Activated T-helper 9 cell treated with anti-CD3 and anti-CD28 coated beads, Interleukin-2, amount 50 U/mL, for 16 hours (primary cell): ENCODE measurements at places on chromosomes 6 and 20.

DNA sequence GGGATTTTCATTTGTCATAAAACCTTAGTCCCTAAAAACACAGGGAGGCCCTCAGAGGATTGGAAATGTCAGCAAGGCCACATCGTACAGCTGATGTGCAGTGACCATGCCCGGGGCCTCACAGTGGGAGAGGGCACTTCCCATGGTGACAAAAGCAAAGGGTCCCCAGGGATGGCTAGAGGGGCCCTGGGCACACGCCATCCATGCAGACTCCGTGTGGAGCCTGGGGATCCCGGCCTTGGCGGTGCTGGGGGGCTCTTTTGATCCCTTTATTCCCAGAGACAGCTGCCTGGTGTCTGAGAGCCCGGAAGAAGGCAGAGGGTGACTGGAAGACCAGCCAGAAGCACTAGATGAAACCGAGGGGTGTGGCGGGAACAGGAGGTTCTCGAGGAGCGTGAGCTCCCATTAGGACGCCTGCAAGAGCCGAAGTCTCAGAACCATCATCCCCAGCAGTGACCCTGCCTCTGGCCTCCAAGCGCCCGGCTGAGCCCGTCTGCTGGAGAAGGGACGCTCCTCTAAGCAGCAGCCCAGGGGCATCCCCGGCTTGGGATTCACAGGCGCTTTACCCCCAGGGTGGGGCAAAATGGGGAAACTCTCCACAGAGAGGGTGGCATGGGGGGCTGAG is 49.1 kb upstream of the FRMD1 start:
- no peak for DNase-seq

DNA sequence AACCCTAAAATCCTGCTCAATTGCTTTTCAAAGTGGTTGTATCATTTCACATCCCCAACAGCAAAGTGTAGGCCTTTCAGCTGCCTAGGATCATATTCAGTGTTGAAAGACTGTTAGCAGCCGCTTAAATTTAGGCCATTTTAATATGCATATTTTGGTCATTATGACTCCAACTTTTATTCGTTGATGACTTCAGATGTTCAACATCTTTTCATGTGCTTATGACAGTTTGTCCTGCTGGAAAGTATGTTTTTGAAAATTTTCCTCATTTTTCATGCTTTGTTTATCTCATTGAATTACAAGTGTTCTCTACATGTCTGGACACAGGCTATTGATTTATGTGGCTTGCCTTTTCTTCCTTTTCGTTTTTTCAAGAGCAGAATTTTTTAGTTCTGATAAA is 244.0 kb downstream of the THBS2 start:
- no peak for DNase-seq

DNA sequence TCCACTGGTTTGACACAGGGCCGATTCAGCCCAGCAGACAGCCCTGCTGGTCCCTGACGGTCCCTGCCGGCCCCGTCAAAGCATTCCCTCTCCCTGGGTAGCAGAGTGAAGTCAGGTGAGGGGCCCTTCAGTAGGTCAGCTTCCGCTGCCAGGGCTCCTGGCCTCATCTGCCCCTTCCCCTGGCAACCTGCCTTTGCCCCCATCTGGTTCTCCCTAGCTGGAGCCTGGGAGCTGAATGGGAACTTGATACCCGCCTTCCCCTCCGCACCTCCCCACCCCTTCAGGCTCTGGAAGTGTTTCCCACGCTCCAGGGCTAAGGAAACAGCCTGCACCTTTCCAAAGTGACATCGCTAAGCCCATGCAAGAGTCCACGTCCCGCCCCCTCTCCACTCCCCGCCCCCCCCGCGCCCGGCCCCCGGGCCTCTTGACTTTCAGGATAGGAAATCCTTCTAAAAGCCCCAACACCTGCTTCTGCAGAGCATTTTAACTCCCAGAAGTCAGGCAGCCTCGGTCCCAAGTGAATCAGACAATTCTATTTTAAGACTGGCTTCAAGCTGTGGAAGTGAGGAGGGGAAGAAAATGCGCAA is 53.3 kb downstream of the ISM1 start:
- DNase-seq: no peak

DNA sequence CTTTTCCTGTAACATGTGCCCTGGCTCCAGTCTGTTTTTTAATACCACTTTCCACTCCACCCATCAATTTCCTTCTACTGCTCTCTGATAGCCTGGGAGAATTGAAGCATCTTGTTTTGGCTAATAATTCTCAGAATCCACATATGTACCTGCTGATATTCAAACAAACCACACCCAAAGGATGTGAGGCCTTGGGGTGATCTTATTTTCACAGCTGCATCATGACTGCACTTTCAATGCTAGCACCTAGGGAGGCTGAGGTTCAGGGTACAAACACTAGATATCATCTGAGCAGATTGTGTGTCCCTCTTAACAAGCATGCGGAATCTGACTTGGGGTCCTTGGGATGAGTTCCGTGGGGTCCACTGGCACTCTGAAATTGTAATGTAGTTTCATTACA is 12.7 kb downstream of the FNDC1 start:
- no peak for DNase-seq

- no peak for DNase-seq
Observed at GRCh38 chr6:41271901-41272395, 14.5 kb downstream of the TREM1 start.

DNA sequence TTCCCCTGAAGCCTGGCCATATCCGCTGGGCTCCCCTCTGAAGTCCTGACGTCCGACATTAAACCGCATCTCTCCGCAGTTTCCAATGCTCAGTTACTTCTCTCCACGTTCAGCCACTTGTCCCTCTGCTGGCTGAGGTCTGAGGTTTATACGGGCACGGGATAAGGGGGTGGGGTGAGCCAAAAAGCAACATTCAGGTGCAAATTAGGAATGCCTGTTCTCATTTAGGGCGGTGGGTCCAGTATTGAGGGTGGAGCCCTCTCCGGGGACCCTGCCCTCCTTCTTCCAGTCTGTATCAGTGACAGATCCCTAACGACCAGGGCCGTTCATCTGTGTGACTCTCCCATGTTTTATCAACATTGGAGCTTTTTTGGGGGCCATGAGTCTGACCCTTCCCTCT is 1454.4 kb downstream of the HACE1 start:
- no peak for DNase-seq

GRCh38 chr6:16028966-16029365 is 99.9 kb upstream of the MYLIP start:
- no peak for DNase-seq

- DNase-seq: no peak
Observed at GRCh38 chr20:34570859-34571306, 12.4 kb downstream of the MAP1LC3A start.

DNA sequence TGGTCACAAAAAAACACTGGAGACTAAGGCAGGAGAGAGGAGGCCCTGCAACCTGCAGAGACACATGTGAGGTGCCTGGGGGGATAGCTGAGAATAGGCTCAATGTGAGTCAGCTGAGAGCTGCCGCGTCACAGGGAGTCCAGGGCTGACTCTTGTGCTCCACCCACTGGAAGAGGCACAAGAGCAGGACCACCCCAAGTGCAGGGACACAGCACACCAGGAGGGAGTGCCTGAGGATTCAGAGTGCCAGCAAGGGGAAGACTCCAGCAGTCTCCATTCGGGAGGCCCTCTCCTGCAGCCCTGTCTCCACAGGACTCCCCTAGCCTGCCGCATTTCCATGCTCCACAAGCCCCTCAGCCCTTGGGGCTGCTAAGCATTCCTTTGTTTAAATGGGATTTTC is 105.5 kb downstream of the HUS1B start:
- DNase-seq: no peak

DNA sequence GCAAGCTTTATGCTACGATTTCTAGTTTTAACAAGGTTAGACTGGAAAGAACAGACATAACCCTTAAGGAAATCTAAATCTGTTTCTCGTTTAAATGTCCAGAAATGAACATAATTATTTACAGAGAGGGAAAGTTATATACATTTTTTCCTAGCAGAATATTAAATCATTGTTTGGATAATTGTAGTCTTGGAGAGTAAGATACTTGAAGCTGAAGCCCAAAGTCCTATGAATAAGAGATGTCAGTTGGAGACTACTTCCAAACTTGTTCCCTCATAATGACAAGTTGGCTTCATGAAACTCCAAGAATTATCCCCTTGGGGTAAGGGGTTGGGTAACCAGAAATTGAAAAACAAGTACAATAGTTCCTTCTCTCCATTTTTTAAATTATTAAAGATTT is 911.1 kb upstream of the MAN1A1 start:
- no peak for DNase-seq

DNA sequence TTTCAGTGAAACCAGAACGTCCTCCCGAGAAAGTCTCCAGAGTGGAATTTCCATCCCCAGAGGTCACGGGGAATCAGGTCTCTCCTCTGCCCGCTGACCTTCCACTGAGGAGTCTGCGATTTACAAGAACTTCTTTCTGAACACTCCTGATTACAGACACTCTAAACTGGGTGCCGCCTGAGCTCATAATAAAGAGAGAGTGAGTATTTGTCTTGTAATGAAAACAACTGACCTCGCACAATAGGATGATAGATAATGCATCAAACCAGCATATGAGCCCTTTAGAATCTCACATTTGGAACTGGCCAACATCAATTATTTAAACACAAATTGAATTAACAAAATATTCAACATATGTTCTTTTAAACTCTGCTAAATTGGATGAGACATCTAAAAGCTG is 47.5 kb downstream of the DLL1 start:
- DNase-seq: no peak

- no peak for DNase-seq
Observed at GRCh38 chr20:24701668-24702067, 232.2 kb downstream of the SYNDIG1 start.

DNA sequence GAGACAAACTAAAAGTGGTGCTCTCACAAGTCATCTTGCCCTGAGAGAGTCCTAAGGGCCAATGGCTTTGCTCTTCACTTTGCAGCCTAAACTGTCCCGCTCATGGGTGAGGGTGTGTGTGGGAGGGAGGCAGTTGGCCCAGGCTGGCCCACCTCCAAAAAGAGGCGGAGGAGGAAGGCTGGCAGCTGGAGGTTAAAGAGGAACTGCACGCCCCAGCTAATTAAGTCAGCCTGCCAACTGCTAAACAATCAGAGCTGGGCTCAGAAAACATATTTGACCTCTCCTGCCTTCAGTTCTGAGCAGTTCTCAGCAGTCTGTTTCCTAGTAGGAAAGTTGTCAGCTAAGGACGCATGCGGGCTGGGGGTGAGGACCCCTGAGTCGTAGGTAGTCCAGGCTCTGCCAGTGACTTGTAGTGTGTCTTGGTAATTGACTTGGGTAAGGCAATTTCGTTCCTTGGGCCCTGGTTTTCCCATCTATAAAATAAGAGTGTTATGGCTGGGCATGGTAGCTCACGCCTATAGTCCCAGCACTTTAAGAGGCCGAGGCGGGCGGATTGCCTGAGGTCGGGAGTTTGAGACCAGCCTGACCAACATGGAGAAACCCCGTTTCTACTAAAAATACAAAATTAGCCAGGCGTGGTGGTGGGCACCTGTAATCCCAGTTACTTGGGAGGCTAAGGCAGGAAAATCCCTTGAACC is 17.0 kb downstream of the GSS start:
- DNase-seq: no peak

DNA sequence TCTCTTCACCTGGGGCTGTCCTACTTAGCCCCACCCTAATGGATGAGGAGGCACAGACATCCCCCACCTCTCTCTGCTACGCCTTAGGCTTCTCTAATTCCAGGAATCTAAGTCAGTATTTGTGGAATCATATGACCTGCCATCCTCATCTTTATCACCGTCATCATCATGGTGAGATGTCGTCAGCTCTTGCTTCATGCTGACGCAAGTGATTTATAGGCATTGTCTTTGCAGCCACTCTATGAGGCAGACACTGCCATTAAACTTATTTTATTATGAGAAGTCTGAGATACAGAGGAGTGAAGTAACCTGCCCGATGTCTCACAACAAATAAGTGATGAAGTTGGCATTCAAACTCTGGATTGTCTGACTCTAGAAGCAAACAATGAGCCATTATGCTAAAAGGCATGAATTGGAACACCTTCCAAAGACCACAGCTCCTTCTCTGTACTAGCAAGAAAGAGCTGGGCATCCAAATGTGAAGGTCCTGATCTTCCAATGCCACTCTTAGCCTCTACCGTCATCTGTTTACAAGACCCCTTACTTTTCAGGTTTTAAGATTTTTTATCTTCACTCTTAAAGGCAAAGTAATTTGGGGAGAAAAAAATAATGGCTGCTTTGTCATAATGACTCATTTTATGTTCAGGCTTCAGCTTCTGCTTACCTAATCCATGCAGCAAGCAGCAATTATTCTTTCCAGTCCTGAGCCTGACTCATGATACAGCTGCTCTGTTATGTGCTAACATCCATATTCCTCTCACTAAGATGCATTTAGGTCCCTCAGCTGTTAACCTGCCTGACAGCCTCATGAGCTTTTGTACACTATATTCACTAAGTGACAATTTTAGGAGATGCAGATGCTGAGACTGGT is 113.7 kb upstream of the BCLAF1 start:
- no peak for DNase-seq

- DNase-seq: no peak
Observed at GRCh38 chr20:47246061-47246777, 110.3 kb downstream of the ZMYND8 start.

GRCh38 chr6:51618563-51618962 is 468.9 kb downstream of the PKHD1 start:
- no peak for DNase-seq

DNA sequence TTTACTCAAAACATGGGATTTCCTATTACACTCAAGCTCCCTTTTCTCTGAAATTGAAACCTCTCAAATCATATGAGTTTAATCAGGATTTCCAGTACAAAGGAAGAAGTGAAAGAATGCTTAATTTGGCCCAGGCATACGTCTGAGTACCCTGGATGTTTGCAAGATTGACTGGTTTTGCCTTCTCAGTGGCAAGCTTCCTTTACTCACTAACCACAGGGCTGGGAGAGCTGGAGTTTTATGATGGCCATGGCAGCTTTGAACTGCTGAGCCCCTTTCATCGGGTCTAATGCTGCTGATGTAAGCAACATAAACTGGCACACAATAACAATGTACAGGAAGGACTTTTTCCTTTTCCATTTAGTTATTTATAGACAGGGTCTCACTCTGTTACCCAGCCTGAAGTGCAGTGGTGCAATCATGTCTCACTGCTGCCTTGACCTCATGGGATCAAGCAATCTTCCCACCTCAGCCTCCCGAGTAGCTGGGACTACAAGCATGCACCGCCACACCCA is 194.8 kb downstream of the SLC35F1 start:
- DNase-seq: no peak

DNA sequence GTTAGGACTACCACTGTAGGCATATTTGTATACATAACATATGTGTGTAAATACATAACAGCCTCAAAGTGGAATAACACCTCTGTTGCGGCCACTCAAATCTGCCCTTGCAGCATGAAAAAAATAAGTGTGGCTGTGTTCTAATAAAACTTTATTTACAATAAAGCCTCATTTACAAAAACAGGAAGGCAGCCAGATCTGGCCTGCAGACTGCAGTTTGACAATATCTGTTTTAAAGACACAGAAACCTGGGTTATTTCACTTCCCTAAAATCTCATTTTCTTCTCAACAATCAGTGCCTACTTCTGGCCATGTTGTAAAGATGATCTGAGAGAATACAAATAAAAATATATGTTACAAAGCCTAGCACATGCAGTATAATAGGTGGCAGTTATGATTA is 53.9 kb upstream of the SCML4 start:
- no peak for DNase-seq

- no peak for DNase-seq
Observed at GRCh38 chr6:17865243-17865642, 122.2 kb downstream of the KIF13A start.

- no peak for DNase-seq
Observed at GRCh38 chr6:40320947-40321346, 266.2 kb downstream of the LRFN2 start.
